Mesangial cell (primary cell): ENCODE measurements at places on chromosomes 3 and 15. TPM values are rescaled to one million over a fixed set of nuclear protein-coding genes. Genes with fewer than 3 reads are reported as not detected.

The NMB gene
- total RNA-seq: 9.8 and 15.0 TPM in 2 replicates

The FMN1 gene
- total RNA-seq: 0.33 and 5.8 TPM in 2 replicates

The KIF7 gene
- 6.8 and 10.0 TPM in 2 replicates for total RNA-seq

The SNTN gene
- total RNA-seq: not detected in 2 replicates

The ALDH1A2 gene
- total RNA-seq: 23.1 and 31.2 TPM in 2 replicates
